ENCODE measurements at places on chromosomes 2 and 18.

DNA sequence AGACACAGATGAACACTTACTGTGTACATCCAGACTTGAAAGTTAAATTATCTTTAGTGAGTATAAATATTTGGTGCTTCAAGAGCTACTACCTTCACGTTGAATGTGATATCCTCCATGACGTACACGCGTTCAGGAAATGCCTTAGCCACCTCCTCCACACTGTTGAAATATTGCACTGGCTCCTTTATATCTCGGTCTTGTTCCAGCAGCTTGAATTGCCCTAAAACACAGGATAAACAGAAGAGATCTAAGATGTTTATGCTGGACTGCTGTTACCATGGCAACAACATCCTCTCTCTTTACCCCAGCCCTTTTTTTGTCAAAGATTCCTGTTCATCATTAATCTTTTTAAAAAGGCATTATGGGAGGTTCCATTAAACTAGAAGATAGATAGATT lies 120.3 kb downstream of the MEP1B start:
- no peak for DNase-seq

GRCh38 chr2:168566974-168567665 lies 111.0 kb downstream of the CERS6 start:
- no peak for DNase-seq

GRCh38 chr2:127083819-127084503 lies 23.0 kb downstream of the BIN1 start:
- no peak for DNase-seq

- peak; percentile 49 for DNase-seq
These were observed 62.6 kb upstream of the STK17B start for GRCh38 chr2:196233805-196234475.

DNA sequence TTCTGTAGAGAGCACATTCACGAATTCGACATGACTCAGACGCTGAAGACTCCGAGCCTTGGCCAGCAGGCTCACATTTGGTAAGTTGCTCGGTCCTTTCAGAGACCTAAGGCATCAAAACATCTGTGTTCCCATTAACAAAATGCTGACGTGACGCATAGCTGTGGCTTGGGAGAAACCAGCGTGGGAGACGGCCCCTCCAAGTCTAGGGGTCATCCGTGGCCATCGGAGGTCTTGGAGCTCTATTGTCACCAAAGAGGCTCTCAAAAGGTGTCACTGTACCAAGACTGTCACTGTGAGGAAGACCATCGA lies 14.9 kb downstream of the FBLN7 start:
- no peak for DNase-seq

GRCh38 chr2:241009601-241010530 lies 11.4 kb downstream of the SNED1 start:
- DNase-seq = peak; percentile 45
